Right lung (tissue), 10 donors: ENCODE measurements at places on chromosomes 13 and 19. TPM values are rescaled to one million over a fixed set of nuclear protein-coding genes. Genes with fewer than 3 reads are reported as not detected.

- no peak for DNase-seq
Measured at GRCh38 chr19:6270076-6270745, 9.6 kb downstream of the MLLT1 start.

GRCh38 chr13:105035092-105035491, 1500.4 kb downstream of the EFNB2 start:
- no peak for DNase-seq

Gene NCAN
- 0.07 TPM for polyA plus RNA-seq

DNA sequence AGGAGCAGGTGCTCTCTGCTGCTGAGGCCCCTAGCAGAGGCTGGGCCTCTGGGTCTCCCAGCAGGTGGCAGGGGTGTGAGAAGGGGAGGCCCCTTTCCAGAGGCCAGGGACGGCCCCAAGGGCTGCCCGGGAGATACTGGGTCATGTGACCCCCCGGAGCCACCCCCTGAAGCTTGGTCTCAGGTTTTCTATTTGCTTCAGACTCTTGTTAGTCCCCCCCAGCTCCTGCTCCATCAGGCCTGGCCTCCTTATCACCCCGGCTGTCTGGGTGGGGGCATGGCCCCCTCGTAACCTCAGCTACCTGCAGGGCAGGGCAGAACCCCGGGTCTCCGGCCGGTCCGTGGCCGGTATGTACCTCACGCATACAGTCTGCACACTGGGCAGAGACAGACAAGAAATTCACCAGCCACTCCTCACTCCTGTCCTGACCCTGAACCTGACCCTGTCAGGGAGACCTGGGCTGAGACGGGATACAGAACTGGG, 13.2 kb upstream of the TCF3 start:
- no peak for DNase-seq

- DNase-seq = no peak
Measured at GRCh38 chr19:13008926-13009787, 13.9 kb downstream of the NFIX start.

Gene ZNF100
- polyA plus RNA-seq = 21.5 TPM

Gene ZNF331
- 24.1 TPM for polyA plus RNA-seq

GRCh38 chr13:109481040-109481439, 305.3 kb downstream of the IRS2 start:
- DNase-seq = no peak
